ENCODE measurements at places on chromosomes 3 and 15.

GRCh38 chr3:133568294-133569014 lies 5.0 kb upstream of the CDV3 start:
- no peak for DNase-seq

GRCh38 chr3:37241880-37242279 lies 67.5 kb upstream of the LRRFIP2 start:
- no peak for DNase-seq

DNA sequence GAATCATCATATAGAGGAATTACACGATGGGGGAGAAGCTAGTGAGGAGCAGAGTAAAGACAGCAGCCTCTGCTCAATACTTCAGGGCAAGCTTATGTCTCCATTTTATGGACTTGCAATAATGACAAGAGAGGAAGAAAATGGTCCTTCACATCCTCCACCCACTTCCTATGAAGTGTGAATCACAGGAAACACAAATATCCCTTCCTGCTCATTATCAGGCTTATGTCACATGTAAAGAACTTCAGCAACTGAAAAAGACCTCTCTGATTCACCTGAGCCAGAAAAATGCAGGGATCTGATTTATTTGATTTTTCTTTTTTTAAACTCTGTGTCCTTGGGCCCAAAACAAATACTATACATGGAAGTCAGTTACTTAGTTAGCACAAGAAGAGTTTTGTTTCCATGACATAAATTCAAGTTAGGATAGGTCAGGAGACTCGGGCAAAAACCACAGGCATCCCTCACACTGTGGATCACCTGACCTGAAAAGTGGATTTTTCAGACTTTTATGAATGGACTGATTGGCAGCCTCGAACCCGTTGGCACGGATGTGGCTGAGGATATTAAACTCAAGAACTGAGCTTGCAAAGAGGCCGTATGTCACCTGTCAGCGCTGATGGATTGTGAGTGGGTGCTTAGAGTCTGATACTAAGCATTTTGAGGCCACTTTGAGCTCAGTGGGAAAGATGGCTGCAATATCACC lies 620.8 kb upstream of the MDFIC2 start:
- DNase-seq = no peak

GRCh38 chr3:124688581-124689454 lies 41.4 kb upstream of the UMPS start:
- DNase-seq = peak; percentile 25

GRCh38 chr3:107142786-107143575 lies 234.3 kb upstream of the CCDC54 start:
- no peak for DNase-seq

GRCh38 chr3:24837601-24838000 lies 343.0 kb upstream of the THRB start:
- no peak for DNase-seq

- no peak for DNase-seq
Observed at GRCh38 chr3:46565607-46566039, 479 bp downstream of the LRRC2 start.

DNA sequence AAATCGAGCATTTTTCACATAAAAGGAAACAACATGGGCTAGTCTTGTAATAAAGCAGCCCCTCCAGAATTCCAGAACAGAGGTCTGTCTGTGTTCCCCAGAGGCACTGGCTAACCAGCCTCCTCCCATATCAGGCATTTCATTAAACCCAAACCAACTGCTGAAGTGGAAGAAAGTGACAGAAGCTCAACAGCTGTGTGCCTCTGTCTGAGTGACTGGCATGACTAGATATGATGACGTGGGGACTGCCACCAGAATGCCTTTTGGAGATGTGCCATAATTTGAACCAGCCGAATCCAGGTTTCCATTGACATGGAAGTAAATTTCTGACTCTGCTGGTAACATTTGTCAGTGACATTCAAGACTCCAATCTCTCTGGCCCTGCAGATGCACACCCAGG lies 8.7 kb downstream of the LIMD1 start:
- no peak for DNase-seq

GRCh38 chr15:39908186-39908585 lies 11.9 kb downstream of the GPR176 start:
- peak; percentile 89 for DNase-seq

GRCh38 chr15:36403351-36403750 lies 176.1 kb upstream of the CDIN1 start:
- no peak for DNase-seq

GRCh38 chr3:189038773-189039745 lies 132.7 kb upstream of the TPRG1 start:
- no peak for DNase-seq

- DNase-seq = no peak
Observed at GRCh38 chr3:171792531-171792930, 17.8 kb downstream of the PLD1 start.

GRCh38 chr3:42101048-42101447 lies 9.9 kb downstream of the TRAK1 start:
- no peak for DNase-seq

- DNase-seq = no peak
Observed at GRCh38 chr3:176262071-176262470, 935.2 kb downstream of the TBL1XR1 start.

DNA sequence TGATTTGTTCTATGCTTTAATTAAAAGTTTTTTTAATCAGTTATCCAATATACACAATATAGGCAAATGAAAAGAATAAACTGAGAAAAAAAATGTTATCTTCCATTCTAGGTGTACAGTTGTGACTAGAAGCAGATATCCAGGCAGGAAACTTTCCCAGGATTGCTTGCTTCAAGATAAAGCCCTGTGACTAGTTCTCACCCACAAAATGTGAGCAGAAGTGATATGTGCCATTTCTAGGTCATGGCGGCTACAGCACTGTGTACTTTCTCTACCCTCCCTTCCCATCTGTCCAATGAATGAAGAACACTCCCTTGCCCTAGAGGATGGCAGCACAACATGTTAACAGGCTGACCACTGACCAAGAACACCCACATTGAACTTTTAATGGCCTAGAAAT lies 110.5 kb upstream of the STT3B start:
- DNase-seq = no peak

GRCh38 chr3:134106580-134106979 lies 76.9 kb upstream of the SLCO2A1 start:
- DNase-seq = no peak

GRCh38 chr3:175015056-175015635 lies 156.0 kb downstream of the NAALADL2 start:
- DNase-seq = no peak

DNA sequence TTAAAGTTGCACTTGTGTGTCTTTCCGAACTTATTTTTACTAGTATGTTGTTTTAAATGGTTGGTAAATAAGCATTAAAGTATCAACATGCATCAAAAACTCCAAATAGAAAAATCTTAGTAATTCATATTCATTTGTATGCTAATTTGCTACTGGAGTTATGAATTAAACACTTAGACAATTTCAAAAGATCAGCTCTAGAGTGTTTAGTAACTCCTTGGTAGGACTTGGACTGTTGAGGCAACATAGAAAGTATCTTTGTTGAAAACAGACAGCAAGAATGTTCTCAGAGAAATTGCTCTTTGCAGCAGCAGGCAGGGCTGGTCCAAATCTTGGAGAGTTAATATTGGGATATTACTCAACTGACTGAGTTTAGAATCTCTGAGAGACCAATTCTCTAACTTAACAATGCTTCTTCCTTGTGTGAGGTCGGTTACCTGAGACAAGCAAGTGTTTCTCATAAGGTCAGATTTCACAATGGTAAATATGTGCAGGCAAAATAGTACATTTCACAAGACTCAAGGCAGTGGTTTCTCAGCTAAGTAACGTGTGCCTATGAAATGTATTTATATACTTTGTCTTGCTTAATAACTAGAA lies 147.8 kb upstream of the IL12A start:
- no peak for DNase-seq

GRCh38 chr3:33789183-33789954 lies 9.1 kb upstream of the PDCD6IP start:
- DNase-seq = no peak

DNA sequence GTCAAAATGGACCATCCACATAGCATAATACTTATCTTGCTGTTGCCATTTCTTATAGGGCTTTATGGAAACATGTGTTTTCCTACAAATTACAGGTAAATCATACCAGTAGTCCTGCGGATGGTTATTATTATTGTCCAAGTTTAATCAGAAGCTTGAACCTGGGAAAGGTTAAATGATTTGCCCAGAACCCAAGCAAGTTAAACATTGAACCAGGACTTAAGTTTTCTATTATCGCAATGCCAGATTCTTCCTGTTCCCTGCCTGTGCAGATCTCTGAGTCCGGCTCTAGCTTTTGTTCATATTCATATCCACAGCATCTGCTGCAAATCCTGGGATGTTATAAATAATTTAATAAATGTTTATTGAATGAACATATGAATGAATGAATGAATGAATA lies 12.5 kb downstream of the LPP start:
- DNase-seq = no peak

DNA sequence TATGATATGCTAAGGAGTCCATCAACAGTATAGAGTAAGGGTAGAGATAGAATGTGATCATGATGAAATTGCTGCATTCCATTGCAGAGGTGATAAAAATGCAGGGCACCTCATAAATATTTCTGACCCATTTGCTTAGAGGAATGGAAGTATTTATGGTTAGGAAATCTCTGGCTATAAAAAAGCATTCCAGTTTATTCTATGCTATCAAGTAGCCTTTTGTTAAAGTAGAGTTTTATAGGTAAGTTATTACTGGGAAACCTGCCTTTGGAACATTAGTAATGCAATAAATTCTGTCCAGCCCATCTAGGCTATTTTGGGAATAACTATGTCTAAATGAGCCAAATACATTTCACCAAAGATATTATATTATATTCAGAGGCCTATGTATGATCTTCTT lies 19.8 kb upstream of the STRIT1 start:
- peak; percentile 78 for DNase-seq

- DNase-seq = peak; percentile 95
Observed at GRCh38 chr3:74532446-74532845, 82.0 kb downstream of the CNTN3 start.

GRCh38 chr3:134368751-134369105 lies 5.5 kb downstream of the AMOTL2 start:
- DNase-seq = no peak

GRCh38 chr3:50271314-50271936 lies 2.5 kb downstream of the SEMA3B start:
- no peak for DNase-seq

GRCh38 chr3:134928392-134928791 lies 133.3 kb downstream of the EPHB1 start:
- DNase-seq = no peak

- DNase-seq = no peak
Observed at GRCh38 chr3:23341147-23341838, 138.2 kb downstream of the UBE2E2 start.

GRCh38 chr3:101732240-101732641 lies 7.8 kb downstream of the CEP97 start:
- DNase-seq = no peak

DNA sequence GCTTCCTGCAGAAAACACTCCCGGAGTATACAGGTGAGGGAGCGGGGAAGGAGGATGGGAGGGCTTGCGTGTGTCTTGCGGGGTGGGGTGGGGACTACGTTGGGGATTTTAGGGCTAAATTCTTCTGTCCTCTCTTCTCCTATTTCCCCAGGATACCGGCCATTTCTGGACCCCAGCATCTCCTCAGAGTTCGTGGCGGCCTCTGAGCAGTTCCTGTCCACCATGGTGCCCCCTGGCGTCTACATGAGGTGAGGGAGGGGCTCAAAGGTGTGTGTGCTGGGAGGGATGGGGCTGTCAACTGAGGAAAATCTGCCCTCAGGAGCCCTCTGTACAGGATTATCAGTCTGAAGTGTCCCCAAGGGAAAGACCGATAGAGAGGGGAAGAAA lies 6.6 kb downstream of the DUOX1 start:
- no peak for DNase-seq

GRCh38 chr15:42092398-42093318 lies 1.7 kb downstream of the PLA2G4D start:
- no peak for DNase-seq

DNA sequence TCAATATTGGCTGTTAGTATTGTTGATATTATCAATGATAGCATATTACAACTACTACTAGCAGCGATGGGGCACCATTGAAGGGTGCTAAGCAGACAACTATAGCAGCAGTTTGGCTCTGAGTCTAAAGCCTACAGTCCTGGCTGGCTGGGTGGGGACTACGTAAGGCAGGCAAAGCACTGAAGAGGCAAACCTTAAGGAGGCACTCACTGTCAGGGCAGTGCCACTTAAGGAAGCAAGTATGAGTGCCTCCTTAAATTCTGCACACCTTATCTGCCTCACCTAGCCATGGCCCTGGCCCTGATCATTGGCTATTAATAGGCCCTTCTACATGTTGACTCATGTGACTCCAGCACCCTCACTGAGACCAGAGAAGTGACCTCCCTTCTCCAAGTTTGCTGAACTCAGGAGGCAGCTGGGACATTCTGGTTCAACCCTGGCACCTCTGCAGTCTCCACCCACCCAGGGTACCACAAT lies 20.6 kb downstream of the CDCP1 start:
- DNase-seq = no peak

- no peak for DNase-seq
Observed at GRCh38 chr15:70473581-70474370, 289.6 kb downstream of the UACA start.

DNA sequence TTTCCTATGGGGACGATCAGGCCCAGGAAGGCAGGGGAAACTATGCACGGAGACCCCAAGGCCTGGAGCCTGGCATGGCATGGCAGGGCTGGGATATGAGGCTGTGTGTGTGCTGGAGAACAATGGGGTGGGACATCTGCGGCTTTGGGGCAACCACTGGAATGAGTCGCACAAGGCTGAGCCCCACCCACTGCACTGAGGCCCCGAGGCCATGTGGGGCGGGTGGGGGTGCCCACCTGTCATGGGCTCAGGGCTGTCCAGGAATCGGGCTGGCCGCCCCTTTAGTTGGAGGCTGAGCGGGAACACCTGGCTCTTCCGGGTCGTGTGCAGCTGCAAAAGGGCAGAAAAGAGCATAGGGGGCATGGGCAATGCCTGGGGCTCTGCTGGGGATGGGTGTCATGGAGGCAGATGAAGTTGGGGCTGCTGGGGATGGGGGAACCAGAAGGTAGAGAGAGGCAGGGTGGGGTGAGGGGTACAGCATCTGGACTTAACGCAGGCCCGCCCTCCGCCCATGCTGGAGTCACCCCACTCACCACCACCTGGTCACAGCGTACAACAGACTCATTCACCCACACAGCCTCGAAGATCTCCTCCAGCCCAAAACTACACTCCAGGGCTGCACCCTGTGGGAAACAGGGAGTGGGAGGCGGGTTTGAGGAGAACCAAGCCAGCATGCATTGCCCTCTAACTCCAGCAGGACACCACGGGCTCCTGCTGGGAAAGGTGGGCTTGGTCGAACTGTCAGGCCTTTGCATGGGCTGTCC lies 31.1 kb downstream of the PLXND1 start:
- DNase-seq = no peak

GRCh38 chr3:66490214-66490613 lies 10.6 kb downstream of the LRIG1 start:
- no peak for DNase-seq

- peak; percentile 88 for DNase-seq
Observed at GRCh38 chr15:25391971-25392721, 46.7 kb downstream of the UBE3A start.

DNA sequence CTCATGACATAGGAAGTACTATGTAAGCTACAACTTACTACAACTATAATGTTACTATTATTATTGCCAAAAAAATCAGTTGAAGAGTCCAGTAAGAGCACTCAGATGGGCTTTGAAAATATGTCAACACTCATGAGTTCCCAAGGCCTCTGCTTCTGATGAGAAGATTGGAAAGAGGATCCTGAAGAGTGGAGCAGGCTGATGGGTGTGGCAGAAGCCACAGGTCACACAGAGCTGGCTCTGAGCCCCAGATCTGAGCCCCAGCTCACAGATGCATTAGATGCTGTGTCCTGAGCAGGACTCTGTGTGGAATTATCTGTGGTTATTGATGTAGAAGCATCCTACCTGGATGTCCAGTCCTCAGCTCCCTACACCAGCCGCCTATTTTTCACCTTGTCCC lies 65.6 kb downstream of the SPSB4 start:
- no peak for DNase-seq

Measured in fibroblast of skin of left biceps (primary cell).